ENCODE measurements at places on chromosomes 5 and 9.
A peak's percentile ranks its signal among the peaks of the same experiment; 100 is the strongest.

GRCh38 chr9:74120061-74120460 is 377.1 kb upstream of the RORB start:
- DNase-seq, result no peak

GRCh38 chr5:62496876-62497275 is 81.7 kb upstream of the LRRC70 start:
- DNase-seq, result no peak

- no peak for DNase-seq
Observed at GRCh38 chr9:101341958-101342357, 42.8 kb downstream of the BAAT start.

- DNase-seq, result no peak
Observed at GRCh38 chr5:67209141-67209771, 12.7 kb upstream of the CD180 start.

DNA sequence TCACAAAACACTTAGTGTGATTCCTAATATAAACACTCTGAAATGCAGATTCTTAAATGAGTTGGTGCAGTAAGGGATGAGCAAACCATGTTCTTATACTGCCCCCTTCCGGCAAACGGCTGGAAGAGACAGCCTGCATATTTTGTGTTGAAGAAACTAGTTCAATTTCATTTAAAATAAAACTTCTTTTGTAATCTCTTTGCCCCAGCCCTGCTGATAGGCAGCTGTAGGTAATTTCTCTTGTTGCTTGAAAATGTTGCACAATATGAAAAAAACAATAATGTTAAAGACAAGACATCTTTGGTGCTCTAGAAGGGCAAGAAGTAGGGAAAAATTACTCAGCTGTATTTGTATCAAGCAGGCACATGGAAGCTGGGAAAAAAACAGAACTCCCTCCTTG is 89.7 kb upstream of the CCNG1 start:
- DNase-seq, result peak; percentile 4

GRCh38 chr9:112140936-112141335 is 34.2 kb downstream of the SUSD1 start:
- no peak for DNase-seq

GRCh38 chr5:410911-411517 is 32.0 kb upstream of the EXOC3 start:
- no peak for DNase-seq

- no peak for DNase-seq
Observed at GRCh38 chr5:119355685-119356611, at the start of gene TNFAIP8. Gene TNFAIP8, plus strand, starts transcription at chr5:119356019. Its CDS starts 72 bp downstream, at chr5:119356091.

DNA sequence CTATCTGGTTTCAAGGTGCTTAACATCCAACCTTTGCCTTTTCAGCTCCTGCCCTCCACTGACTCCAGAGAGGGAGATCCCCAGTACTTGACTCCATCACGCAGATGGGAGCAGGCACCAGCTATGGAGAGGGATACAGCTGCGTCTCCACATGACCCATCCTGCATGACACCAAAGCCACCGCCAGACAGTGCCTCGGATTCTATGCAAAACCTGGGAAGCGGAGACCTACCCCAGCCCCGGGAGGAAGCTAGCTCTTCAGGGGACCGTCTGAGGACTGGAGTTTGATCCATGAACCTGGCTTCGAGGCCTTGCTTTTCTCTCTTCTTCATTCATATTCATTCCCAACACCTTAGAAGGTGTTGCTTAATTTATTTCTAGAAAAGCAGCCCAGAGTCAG is 24.8 kb downstream of the HRH2 start:
- DNase-seq, result no peak

DNA sequence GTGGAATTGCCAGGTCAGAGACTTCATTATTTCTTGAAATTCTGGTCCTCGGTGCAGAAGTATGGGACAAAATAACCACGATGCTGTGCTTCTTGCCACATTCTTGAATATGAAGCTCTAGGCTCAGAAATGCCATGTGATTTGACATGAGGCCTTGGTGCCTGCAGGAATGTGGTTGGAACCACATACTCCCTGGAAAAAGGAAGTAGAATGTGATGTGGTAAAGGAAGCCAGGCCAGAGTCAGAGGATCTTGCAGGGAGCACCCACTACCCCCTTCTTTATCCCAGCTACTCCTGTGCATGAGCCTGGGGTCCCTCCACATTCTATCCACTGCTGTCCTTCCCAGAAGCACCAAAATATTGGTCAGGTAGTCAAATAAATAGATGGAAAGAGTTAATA is 80.9 kb downstream of the FOXD1 start:
- no peak for DNase-seq

DNA sequence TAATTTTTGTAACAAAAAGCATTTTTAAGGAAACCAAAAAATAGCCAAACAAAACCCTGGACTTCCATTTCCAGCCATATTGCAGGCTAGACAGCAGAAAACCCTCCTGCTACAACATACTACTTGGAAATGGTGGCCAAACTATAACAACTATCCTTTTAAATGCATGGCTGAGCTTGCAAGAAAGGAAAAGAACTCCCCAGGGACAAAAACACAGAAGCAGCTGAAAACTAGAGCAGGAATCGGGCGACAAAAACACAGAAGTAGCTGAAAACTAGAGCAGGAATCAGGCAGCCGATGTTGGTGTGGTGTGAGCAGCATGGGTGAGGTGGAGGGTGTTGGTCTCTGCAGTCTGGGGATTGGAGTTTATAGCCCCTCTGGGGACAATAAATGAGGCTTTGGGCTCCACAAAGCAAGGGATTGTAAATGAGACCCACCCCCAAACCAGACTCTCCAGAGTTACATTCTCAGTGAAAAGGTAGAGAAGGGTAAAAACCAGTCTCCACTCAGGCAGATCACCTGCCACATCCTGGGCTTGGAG is 95.2 kb downstream of the C9orf50 start:
- DNase-seq, result no peak

DNA sequence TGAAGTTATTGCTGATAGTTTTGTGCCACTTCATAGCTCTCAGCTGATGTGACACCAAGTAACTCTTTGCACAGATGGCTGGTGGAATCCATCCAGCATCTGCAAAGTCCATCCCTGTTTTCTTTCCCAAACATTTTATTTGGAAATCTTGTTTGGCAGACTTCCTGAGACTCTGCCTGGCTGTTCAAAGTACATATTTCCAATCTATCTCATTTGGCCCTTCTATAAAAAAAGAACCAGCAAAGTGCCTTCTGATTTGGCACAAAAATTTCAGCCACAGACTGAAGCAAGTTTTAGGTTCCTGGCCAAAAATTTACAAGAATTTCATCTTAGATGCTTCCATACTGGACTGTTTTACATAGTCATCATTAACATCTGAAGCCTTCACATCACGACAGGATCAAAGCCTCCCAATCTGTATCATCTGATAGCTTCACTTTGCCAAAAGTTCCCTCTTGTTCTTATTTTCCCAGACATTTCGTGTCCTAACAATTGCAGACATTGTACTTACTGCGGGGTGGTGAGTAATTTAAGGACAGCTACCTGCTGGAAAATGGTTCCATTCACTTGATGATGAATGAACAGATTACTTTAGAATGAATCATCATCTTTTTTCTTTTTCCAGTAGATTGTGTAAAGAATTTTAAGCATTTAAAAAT is 377.3 kb downstream of the KIAA0825 start:
- peak; percentile 40 for DNase-seq

GRCh38 chr5:109529520-109529919 is 119.7 kb upstream of the PJA2 start:
- DNase-seq, result no peak

- no peak for DNase-seq
Observed at GRCh38 chr9:95645992-95646391, 129.2 kb upstream of the PTCH1 start.

DNA sequence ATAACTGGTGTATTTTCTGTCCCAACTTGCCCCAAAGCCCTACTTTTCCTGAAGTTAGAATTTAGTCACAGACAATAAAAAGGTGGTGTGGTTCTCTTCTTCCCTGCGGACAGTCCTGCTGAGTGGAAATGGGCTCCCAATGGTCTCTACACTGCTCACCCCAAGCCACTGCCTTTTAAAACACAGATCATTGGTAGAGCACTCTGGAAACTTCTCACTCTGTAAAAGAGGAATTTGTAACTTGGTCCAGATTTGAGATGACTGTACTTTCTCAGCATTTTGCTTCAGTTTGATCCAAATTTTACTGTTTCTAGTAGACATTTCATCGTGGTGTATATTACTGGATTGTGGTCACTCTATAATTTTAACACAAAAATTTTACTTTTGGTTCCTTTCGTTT is 80.3 kb upstream of the ROR2 start:
- DNase-seq, result no peak

- DNase-seq, result no peak
Observed at GRCh38 chr5:84191281-84191680, 193.4 kb downstream of the EDIL3 start.

- peak; percentile 64 for DNase-seq
Observed at GRCh38 chr5:110916381-110917049, 155.0 kb upstream of the TSLP start.

DNA sequence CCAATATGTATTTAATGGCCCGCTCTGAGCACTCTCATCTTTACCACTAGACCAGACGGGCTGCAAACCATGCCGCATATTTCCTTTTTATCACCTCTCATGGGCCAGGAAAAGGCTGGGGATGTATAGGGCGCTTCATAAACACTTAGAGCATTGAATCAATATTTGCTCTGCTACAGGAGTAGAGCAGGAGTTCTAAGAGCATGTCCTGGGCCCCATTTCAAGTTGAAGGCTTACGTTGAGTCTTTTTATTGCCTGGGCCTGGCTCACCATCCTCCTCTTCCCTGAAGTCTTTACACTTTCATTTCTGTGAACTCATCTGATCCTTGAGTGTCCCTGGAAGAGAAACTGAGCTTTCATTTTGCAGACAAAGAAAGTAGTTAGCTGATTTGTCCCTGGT is 112.4 kb downstream of the FSTL4 start:
- DNase-seq, result no peak

GRCh38 chr9:7368410-7369292 is 430.9 kb downstream of the DMAC1 start:
- DNase-seq, result no peak

DNA sequence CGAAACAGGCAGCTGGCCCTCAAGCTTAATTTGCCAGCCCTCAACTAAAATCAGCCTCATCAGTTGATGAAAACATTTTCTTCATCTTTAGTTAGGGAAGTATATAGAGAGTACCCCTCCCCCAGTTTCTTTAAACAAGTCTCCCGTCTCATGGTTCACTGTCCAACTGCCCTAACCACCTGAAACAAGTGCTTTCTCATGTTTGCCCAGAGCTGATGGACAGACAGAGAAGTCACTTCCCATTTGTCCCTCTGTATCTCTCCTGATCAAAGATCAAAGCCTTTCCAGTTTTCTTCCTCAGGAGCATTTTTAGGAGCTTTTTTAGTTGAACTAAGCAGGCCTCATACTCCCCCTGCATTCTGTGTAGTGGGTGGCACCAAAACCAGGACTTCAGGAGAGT is 21.7 kb downstream of the FUBP3 start:
- no peak for DNase-seq

DNA sequence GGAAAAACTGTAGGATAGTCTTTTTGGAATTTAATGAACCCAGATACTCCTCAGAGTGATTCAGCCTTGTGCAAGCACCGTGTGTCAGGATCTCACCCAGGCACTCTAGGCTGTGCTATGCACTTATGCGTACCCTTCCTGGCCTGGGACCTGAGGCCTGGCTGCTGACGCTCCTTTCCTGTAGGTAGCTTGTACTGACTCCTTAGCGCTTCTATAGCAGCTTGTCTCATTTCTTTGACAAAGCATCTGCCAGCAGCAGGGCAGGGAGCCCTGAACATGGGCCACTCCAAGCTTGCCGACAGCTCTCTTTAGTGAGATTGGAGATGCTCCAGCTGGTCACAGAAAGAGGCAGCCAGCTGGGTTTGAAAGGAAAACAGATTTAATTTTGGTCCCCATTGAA is 147.3 kb downstream of the SGCD start:
- DNase-seq, result no peak

GRCh38 chr9:108511307-108511706 is 344.5 kb downstream of the ACTL7B start:
- no peak for DNase-seq

DNA sequence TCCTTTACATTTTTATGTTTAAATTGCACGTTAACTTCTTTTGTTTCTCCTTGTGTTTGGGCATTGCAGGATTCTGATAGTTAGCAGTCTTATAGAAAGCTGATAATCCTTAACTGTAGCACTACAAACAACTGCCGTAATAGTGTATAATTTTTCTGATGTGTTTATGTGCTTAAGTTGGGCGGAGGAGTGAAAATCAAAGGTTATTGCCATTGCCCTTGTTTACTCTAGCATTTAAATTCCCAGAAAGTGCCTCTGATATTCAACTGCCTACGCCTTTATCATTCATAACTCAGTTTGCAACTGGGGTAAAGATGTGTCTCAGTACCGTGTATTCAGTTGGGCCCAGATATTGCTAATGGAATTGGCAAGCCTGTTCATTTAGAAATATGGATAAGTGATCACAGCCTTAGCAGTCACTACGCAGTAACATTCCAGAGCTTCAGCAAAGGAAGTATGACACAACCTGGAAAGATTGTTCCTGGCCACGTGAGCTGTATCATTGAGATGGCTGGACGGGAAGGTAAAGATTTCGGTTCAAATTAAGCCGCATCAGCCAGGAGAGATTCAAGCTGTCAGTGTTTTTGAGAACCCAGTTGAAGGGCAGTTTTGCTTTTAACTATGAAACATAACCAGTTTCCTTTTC is 28.1 kb upstream of the LRRTM2 start:
- DNase-seq, result no peak

DNA sequence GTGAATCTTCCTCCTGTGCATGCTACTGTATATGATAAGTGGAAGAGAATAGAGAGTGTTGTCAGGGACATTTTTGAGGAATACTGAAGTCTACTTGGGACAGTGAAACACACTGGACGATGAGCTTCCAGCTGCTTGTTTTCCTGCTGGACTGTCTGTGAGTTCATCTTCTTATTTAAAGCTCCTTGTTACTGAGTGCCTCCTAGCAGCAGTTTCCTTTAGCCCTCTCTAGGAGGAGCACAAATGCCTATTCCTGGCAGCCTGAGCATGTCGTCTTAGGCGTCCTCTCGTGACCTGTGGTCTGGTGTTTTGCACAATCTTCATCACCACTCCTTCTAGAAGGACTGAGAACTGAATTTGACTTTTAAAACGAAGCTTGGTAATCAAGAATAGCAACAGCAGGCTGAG is 43.8 kb downstream of the ANKRD33B start:
- no peak for DNase-seq

- no peak for DNase-seq
Observed at GRCh38 chr5:174259696-174260420, 214.4 kb downstream of the NSG2 start.

- DNase-seq, result peak; percentile 86
Observed at GRCh38 chr9:22008717-22009505, at the start of gene CDKN2B. Gene CDKN2B, minus strand, starts transcription at chr9:22009305. Its CDS starts 352 bp downstream, at chr9:22008953.

DNA sequence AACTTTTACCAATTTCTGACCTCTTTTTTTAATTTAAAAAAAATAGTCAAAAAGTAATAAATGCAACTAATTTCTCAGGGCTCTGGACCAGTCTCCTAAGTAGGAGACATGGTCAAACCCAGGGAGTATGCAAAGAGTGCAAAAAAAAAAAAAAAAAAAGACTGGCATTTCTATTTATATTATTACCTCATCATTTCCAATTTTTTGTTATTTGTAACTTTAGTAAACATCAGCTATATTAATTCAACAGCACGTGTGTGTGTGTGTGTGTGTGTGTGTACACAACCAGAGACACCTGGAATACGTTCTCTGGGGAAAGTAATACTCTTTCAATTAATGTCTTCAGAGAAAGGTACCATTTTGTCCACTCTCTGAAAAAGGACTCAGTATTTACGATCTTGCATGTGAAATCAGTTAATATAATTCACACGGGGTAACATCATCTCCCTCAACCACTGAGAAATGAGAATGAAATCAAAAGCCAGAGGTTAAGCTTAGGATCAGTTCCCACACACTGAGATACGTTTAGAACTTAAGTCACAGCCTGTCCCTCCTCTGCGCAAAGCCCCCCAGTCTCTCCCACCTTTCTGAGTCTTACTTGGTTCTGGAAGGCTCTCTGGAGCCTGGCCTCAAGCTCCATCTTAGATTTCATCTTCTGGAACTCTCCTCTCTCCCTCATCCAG is 21.9 kb downstream of the ZNF608 start:
- DNase-seq, result no peak
